ENCODE measurements at places on chromosomes 5 and 9.

DNA sequence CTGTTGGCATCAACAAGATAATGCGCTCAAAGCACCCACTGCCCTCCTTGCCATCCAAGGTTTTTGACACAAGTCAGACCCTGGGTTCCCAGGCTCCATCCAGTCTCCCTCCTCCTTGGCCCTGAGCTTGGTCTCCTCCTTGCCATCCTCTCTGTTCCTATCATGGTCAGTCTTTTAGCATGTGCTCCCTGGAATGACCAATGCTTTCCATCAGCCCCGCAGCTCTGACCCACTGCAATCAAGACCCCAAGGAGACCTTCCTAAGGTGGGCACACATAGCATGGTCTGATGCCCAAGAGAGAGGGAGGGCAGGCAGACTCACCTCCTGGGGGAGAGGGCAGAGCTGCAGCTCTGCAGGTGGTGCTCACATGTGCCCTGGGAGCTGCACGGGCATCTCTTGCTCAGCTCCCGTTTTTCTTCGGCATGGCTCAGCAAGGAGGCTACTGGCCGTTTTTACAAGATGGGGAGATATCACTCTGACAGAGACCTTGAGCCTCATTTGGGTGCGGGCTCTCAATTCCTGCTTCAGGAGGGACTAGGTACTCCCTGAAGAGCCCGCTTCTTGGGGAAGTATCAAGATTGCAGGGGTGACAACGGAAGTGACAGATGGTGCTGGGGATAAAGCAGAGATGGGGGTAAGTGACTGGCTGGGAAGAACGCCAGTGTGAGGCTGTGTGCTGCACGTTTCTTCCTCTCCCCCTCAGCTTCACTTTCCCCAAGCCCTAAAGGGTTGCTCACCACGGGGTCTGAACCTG is 3.3 kb downstream of the SEPTIN8 start:
- DNase-seq = no peak

GRCh38 chr5:75584641-75585040 is 26.6 kb upstream of the ANKDD1B start:
- DNase-seq = no peak

DNA sequence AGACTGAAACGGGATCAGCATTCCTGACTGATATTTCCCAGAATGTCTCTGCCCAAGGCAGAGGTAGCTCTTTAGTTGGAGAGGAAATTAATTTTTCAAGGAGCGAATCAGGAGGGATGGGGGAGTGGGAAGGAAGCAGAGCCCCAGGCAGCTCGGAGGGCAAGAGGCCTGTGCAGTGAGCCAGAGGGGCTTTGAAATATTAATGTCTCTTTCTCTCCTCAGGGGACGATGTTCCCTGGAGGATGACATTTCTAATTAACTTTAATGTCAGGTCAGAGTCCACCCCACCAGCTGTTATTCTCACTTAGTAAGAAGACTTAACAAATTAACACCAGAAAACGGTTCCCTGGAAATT is 45.6 kb downstream of the SLC6A7 start:
- DNase-seq = no peak

DNA sequence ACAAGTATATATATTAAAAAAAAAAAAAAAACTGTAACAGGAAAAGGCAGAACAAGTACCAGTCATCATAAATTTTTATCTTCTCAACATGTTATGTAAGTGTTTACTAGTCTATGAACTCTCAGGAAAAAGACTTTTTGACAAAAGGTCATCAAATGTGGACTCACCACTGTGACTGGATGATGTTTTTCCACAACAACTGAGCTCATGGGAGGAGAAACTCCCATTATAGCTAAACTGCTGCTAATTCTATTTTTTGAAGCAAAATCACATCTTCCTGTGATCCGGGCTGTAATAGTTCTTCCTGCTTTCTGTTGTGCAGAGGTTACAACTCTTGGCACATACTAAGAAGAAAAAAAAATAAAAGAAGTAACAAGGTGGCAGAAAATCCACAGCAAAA is 39.6 kb downstream of the POC5 start:
- DNase-seq = no peak

GRCh38 chr5:86124333-86124732 is 493.4 kb upstream of the COX7C start:
- no peak for DNase-seq

DNA sequence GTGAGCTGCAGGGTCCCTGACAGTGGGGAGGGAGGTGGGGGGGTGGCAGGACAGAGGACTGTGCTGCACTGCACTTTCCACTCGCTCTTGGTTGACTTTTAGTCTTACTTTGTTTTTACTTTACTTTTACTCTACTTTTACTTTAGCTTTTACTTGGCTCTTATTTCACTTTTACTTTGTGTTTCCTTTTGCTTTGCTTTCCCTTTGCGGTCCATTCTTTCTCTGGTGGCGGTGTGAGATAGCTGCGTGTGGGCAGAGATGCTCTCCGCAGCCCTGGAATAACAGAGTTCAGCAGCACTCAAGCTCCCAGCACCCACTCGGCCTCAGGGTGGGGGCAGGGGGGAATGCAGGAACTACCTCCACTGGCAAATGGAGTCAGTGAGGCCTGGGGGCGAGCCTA is 4.7 kb downstream of the AK8 start:
- DNase-seq = no peak

- DNase-seq = no peak
Observed at GRCh38 chr9:124257844-124258606, at the start of gene NEK6. TSS of gene NEK6 (plus strand) at chr9:124257949. CDS start at chr9:124301965, 44,016 bp downstream.

DNA sequence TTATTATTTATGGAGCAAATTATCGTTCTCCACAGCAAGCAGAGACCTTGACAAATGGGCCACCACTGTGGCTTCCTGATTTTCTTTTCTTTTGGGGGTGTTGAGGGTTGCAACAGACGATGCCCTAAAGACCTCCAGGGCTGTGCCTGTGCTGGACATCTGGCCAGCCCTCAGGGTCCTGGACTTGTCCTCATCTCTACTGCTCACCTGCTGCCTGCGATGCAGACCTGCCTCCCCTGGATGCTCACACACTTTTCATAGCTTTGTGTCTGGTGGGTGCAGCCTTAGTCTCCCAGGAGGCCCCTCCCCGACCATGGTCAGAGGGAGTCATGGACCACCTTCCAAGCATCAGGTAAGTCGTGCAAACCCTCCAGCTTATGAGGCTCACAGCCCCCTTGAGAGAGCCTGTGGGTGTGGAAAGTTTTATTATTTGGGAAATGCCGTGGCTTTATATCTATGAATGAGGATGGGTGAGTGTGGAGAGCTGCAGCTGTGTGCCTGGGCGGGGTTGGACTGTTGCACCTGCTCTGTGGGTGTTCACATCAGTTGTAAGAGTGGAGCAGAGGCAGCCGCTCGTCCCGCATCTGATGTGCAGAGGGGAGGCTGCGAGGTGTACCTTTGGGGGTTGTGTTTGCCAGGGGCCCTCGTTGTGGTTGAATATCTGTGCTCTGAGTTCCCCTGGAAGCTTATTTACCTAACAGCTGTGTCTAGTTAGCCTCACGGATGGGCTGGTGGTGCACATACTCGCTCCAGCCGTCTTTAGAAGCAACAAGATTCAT is 126.3 kb upstream of the IRX4 start:
- no peak for DNase-seq

DNA sequence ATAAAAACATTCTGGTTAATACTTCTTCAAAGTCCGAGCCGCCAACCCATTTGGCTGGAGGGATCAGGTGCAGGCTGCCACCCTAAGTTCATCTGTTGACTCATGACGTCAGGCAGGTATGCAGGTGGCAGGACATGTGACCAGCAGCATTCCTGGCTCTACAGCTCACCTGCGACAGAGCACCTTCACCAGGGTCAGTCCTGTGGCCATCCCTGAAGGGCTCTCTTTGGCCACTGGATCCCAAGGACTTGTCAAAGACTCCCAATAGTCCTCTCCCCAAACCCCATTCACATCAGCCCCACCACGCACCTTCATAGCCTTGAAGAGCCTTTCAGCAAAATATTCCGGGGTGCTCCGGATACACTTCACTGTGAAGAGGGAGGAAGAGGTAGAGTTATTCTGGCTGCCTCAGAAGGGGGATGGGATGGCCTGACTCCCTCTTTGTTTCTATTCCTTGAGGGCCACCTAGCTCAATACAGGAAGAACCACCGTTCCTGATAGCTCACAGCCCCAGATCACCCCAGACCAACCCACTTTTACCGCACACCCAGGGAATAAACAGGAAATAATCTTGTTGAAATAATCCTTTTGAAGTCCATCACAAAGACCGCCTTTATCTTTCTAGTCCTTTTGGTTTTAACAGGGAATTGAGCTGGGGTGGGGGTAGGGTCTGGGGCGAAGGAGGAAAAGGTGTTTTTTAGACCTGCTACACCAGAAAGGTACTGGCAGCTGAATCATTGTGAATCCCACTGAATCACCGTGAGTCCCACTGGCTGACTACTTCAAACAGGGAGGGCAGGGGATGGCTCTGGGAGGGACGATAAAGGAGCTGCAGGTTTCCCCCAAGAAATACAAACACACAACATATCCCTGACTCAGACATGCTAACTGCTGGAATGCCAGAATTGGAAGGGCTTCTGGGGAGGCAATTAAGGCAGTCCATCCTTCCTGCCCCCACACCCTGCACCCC is 26.4 kb downstream of the ANXA6 start:
- no peak for DNase-seq

- no peak for DNase-seq
Observed at GRCh38 chr5:8953911-8954438, 591.9 kb downstream of the SEMA5A start.

- DNase-seq = no peak
Observed at GRCh38 chr5:27778121-27778520, 739.7 kb upstream of the CDH9 start.

DNA sequence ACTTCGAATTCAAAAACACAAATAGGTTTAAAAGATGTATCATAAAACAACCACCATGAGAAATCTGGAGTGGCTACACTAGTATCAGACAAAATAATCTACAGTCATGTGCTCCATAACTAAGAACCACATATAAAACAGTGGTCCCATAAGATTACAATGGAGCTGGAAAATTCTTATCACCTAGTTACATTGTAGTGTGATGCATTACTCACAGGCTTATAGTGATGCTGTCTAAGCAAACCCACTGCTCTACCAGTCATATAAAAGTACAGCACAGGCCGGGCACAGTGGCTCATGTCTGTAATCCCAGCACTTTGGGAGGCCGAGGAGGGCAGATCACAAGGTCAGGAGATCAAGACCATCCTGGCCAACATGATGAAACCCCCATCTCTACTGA is 160.1 kb downstream of the ROR2 start:
- DNase-seq = no peak

DNA sequence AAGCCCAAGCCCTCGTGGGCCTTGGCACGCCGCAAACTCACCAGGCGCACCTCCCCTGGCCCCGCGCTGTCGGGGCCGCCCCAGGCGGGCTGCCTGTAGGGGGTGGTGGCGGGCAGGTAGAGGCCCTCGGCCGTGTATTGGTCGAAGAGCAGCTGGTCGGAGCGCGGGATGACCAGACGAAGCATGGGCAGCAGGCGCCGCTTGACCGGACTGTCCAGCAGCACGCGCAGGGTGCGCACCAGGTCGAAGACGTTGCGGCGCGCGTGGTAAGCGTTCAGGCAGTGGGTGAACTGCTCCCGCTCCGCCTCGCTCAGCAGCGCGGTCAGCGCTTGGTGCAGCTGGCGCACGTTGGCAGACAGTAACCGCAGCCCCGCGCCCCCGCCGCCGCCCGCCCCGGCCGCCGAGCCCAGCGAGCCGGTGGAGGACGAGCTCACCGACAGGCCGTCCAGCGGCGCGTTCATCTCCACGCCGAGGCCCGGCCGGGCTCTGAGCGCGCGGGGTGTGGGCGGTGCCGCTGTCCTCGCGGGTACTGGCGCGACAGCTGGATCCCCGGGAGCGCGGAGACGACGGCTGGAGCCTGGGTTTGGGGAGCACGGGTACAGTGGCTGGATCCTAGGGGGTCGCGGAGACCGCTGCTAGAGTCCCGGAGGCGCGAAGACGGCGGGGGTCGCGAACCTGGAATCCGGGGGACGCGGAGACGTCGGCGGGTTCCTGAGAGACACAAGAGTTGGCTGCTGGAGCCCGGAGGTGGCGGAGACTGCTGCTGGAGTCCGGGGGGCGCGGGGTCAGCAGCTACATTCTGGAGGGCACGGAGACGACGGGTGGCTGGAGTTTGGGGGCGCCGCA is 709 bp downstream of the WHRN start:
- peak; percentile 7 for DNase-seq

- DNase-seq = no peak
Observed at GRCh38 chr9:105661011-105661410, 1.2 kb upstream of the TAL2 start.

- no peak for DNase-seq
Observed at GRCh38 chr5:50406877-50407276, 34.2 kb downstream of the EMB start.
